A549 treated with GW870086 at 1 μM for 4 hours (cell line): ENCODE measurements at places on chromosomes 12 and 14. TPM values are rescaled to one million over a fixed set of nuclear protein-coding genes. Genes with fewer than 3 reads are reported as not detected.

The TRHDE gene
- 0.14 to 0.19 TPM in 2 of 5 replicates, not detected in the others for total RNA-seq

The COX8C gene
- total RNA-seq: not detected in 5 replicates

The ADAMTS20 gene
- total RNA-seq: not detected in 5 replicates

The PFDN5 gene
- total RNA-seq: 489 to 606 TPM (median 503 TPM) in 5 replicates

The TCHP gene
- 15.1 to 19.4 TPM (median 16.1 TPM) in 5 replicates for total RNA-seq

The NELL2 gene
- total RNA-seq: 0.06 to 0.21 TPM (median 0.08 TPM) in 3 of 5 replicates, not detected in the others

The KRT3 gene
- total RNA-seq: 0.05 to 0.11 TPM (median 0.07 TPM) in 5 replicates

The ALKBH1 gene
- 15.7 to 19.3 TPM (median 16.4 TPM) in 5 replicates for total RNA-seq

The PDE3A gene
- 2.2 to 3.1 TPM (median 2.8 TPM) in 5 replicates for total RNA-seq

The OR6C2 gene
- total RNA-seq: not detected in 5 replicates

The SLC4A8 gene
- total RNA-seq: 0.67 to 2.7 TPM (median 1.3 TPM) in 5 replicates

The ADAM20 gene
- not detected in 5 replicates for total RNA-seq

The PTCSC3 gene
- total RNA-seq: not detected in 5 replicates

The SGPP1 gene
- 10.4 to 18.9 TPM (median 14.6 TPM) in 5 replicates for total RNA-seq

The L2HGDH gene
- total RNA-seq: 9.0 to 11.6 TPM (median 10.4 TPM) in 5 replicates

The ASPG gene
- total RNA-seq: 0.07 to 0.16 TPM in 2 of 5 replicates, not detected in the others

The PXN gene
- total RNA-seq: 204 to 247 TPM (median 225 TPM) in 5 replicates

The CLEC1B gene
- not detected in 5 replicates for total RNA-seq

The A2M gene
- total RNA-seq: 0.09 to 0.22 TPM (median 0.17 TPM) in 3 of 5 replicates, not detected in the others

The ESPL1 gene
- 14.8 to 21.4 TPM (median 18.5 TPM) in 5 replicates for total RNA-seq

The AQP6 gene
- not detected in 5 replicates for total RNA-seq

The LRRC74A gene
- not detected in 5 replicates for total RNA-seq

The BDKRB1 gene
- 0.38 to 0.79 TPM (median 0.48 TPM) in 5 replicates for total RNA-seq
